ENCODE measurements at places on chromosomes 1 and 21. TPM values are rescaled to one million over a fixed set of nuclear protein-coding genes. Genes with fewer than 3 reads are reported as not detected.
A peak's percentile ranks its signal among the peaks of the same experiment; 100 is the strongest.

DNA sequence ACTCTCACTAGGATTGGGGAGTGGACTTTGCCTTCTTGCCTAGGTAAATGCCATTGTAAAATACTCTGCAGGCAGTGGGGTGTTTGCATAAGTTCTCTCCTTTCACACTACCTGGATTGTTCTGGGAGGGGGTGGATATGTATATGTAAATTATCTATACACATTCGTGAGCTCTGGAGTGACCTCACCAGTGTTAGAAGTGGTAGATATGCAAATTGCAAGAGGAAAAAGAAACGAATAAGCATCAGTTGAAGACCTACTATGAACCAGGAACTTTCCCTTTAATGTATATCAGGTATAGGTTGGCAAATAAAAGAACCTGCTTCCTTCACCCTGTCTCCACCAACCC lies 1.5 kb upstream of the ARHGEF11 start:
- no peak for DNase-seq

The CELA3A gene
- total RNA-seq, result not detected

GRCh38 chr1:160205242-160206035 lies at the start of gene PEA15:
PEA15 (plus strand) TSS chr1:160205384; CDS start chr1:160211545, 6,161 bp downstream.
- peak; percentile 58 for DNase-seq

DNA sequence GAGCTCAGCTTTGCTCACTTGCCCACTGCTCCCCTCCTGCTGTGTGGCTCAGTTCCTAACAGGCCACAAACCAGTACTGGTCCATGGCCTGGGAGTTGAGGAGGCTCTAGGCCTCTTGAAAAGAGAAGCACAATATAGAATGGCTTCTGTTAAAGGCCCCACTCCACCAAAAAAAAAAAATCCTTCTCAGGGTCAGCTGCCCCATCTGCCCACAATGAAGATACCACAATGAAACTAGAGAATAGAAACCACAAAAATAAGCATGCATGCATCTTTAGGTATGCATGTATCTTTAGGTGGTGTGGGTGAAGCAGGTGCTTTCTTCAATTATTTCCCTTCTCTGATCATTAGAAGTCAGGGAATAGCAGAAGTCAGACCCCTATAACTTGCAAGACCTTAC lies 620.4 kb upstream of the BEND5 start:
- DNase-seq, result no peak

DNA sequence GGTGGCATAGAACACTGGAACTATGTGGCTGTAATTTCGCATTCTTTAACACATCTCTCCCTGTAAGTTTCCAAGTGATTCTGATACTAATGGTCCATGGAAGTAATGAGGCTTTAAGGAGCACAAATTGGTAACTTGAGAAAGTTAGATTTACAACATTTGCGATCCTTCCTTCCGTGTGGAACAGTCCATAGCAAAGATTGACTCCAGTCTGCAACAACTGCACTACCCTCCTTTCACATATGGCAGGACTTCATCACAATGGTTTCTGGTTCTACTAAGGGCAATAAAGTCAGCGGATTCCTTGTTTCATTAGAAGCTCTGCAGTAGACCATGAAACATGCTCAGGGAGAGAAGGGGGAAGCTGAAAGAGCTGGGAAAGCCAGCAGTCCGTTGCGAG lies 261.2 kb downstream of the RGS7 start:
- no peak for DNase-seq

The GNAT2 gene
- 0.18 TPM for total RNA-seq

The AMY1B gene
- total RNA-seq, result not detected

The CFAP74 gene
- total RNA-seq, result not detected

The HHIPL2 gene
- total RNA-seq, result 0.16 TPM

GRCh38 chr1:230957580-230957989 lies 21.1 kb downstream of the TTC13 start:
- DNase-seq, result no peak
